ENCODE measurements at places on chromosomes 5 and 9.

DNA sequence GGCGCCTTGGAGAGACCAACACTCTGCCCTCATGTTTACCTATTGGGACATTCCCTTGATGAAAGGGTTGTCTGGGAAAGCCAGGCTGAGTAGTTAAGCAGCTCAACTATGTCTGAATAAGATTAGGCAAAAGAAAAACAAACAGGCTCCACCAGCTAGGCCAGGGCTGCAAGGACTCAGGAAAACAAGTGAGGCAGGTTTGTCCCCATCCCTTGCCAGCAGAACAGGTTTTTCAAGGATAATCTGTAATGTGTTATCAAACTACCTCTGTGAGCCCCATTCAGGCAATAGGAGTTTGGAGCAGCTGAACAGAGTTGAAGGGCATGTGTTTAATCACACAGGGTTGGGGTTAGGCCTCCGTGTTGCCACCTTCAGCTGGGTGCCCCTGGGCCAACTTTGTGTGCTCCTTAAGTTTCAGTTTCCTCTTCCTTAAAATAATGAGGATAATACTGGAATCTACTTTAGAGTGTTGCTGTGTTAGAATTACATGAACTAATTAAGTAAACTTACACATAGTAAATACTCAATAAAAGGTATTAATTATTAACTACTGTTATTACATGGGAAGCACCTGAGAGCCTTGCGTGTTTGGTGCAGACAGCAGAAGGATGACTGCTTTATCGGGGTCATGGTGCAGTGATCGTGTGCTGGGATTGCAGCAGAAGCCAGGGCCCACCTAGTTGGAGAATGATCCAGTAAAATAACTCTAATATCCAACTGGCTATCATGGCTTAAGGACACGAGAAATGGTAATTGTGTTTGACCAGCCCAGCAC, 72.1 kb upstream of the ATP10B start:
- no peak for DNase-seq

GRCh38 chr5:14310901-14311300, 167.8 kb downstream of the TRIO start:
- no peak for DNase-seq

- no peak for DNase-seq
Observed at GRCh38 chr9:137771580-137771979, 106.0 kb upstream of the CACNA1B start.

DNA sequence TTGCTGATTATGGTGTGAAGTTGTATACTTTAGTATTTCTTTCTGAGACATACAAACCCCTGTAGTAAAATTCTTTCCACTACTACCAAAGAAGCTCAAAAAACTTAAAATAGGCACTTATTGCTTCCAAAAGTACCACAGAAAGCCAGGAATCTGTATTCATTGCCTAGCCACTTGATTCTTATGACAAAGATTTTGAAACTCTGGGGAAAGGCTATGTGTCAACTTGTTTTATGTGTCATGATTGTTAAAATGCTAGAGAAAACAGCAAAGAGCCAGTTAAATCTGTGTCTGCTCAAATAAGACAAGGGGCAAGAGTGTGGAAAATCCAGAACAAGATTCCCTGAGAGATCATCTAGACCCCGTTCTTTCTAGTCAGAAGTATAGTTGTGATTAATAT, 6.0 kb downstream of the KIF2A start:
- no peak for DNase-seq

DNA sequence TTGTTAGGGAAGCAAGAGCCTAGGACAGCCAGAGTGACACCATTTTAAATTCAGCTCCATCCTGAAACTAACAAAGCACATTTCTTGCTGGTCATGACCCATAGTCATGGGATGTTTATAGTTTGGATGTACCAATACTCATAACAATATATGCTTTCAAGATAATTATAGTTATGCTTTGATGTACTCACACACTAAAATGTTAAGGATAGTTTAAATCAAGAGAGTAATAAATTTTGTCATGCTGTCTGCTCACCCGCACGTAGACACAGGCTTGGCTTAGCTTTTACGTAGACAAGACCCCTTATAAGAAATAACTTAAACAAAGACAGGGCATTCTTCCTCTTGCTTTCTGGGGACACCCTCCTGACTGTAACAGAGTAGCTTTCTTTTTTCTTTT, 8.9 kb upstream of the STXBP1 start:
- no peak for DNase-seq

GRCh38 chr9:107481035-107481434, 8.5 kb downstream of the KLF4 start:
- no peak for DNase-seq

DNA sequence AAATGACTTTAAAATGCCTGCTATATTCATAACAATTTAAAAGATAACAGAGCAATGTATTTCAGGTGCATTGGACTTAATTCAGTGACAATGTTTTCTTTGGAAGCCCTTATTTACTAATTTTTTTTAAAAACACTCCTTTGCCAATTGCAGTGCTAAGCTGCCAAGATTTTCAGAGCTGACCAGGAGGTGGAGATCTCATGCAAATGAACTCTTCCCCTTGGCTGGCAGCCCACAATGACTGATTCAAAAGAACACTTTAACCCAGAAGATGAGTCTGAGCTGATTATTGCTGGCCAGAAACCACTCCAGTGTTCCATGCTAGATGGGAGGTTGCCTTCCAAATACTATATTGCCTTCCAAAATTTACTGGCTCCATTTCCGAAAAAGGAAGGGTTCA, 128.3 kb upstream of the CCNH start:
- no peak for DNase-seq

- no peak for DNase-seq
Observed at GRCh38 chr9:97895695-97896332, 26.5 kb downstream of the TRMO start.

- no peak for DNase-seq
Observed at GRCh38 chr9:31168161-31168560, 1216.3 kb upstream of the ACO1 start.

GRCh38 chr9:28365728-28366127, 792.4 kb upstream of the C9orf72 start:
- no peak for DNase-seq

DNA sequence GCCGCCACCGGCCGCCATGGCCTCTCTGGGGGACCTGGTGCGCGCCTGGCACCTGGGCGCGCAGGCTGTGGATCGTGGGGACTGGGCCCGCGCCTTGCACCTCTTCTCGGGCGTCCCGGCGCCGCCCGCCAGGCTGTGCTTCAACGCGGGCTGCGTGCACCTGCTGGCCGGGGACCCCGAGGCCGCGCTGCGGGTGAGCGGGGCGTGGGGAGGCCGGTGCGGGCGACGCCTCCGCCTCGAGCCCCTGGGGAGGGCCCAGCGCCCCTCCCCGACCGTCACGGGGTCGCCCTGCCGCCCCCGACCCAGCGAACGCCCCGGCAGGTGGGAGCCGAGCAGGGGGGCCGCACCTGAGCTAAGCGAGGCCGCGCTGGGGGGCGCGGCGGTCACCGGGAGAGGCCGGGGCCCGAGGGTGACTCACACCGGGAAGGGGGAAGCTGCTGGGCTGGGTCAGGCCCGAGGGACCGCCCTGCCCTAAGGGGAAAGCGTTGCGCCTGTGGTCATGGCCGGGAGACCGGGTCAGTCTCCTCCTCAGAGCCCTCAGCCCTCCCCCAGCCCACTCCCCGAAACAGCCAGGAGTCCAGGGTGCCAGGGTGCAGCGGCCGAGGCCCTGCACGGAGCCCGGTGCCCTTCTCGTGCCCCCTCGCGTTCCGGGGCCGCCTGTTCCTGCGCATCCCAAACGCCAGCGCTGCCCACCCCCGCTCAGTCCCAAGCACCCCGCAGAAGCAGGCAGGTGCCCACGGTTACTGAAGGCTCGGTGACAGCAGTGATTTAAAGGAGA, 510 bp downstream of the NOXA1 start:
- no peak for DNase-seq

GRCh38 chr9:90007516-90008440, 403.0 kb downstream of the GADD45G start:
- no peak for DNase-seq

DNA sequence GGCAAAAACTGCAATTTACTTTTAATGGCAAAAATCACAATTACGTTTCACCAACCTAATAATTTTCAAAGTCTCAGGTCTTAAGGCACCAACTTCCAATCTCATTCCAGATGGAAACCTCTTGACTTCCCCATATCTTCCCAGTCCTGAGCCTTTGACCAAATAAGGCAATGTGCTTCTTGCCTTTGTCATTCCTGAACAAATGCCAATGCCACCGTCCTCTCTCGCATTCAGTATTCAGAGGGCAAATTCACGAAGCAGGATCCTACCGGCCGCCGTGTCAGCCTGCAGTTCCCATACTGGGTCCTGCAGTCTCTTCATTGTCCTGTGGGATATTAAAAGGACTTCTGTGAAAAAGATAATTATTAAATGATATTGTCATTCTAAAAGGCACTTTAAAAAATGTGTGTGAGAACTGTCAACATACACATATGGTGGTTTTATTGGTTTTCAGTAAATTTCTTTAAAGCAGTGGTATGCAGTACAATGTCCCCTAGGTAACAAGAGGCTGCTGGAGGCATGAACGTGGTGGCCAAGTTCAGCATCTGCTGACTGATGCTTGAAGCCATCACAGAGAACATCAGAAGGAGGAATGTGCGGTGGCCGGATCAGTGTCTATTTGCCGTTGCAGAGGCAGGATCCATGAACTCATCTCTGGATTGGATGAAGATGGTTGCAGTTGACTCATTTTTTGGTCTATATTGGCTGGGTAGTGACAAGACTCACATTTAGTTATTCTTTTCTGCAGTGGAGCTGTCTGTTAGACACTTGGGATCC, 101.4 kb upstream of the IRX4 start:
- DNase-seq = no peak

DNA sequence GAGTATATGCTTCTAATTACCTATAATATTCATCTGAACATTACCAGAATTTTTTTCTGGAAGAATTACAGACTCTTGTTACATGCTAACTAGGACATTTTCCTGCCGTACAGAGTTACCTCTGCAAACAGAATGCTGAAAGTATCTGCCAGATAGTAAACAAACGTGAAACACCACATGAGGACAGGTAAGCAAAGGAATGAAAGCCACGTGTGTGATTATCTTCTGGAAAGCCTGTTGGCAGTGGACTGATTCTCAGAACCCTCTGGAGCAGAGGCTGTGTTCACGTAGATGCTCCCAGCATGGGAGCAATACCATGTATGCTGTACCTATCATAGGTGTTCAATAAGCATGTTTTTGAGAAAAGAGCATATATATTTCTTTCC, 472.6 kb downstream of the ENC1 start:
- no peak for DNase-seq

GRCh38 chr5:173792781-173793547, 95.2 kb upstream of the CPEB4 start:
- DNase-seq = no peak

GRCh38 chr9:137000177-137000930, 4.0 kb upstream of the CLIC3 start:
- DNase-seq = no peak

DNA sequence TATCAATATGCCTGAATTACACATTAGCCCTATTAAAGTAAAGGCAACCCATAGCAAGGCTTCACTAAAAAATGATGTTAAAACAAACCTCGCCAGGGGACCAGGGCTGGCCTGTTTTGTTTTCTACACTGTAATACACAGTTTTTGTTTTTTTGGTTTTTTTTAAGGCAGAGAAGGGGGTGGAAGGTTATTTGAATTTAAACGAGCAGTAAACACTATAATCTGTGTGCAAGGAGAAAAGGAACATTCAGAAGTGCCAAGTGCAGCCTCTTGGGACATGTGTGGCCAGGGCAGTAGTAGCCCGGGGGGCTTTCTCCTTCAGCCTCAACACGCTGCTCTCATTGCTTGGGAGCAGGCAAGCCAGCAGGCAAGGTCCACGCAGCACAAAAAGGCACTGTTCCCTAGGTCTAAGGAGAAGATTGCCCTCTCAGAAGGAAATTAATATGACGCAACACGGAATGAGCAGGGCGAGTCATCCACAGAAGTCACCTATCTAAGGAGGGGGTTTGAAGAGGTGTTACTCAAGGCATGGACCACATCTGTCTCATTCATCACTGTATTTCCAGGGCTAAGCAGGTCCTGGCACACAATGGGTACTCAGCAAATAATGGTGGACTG, 16.2 kb downstream of the SIL1 start:
- no peak for DNase-seq

GRCh38 chr9:131732636-131733289, 7.1 kb downstream of the RAPGEF1 start:
- no peak for DNase-seq

- DNase-seq = no peak
Observed at GRCh38 chr5:159403906-159404681, 73.8 kb upstream of the IL12B start.

GRCh38 chr5:149801307-149801990, 71.3 kb downstream of the PPARGC1B start:
- no peak for DNase-seq

DNA sequence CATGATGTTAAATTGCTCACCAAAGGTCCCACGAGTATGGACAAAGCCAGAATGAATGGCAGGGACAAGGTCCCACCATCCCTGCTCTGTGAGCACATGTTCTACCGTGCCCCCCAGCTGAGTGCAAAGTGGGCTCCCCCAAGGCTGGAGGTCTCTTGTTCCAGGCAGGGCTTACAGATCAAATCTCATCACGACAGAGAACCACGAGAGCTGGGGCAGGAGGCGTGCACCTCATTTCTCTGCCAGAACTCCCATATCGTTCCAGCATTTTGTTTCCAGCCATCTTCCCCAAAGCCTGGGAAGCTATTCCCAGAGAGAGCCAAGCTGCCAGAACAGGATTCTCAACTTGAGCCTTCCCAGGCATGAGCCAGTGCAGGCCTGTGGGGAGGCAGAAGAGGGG, 108.5 kb downstream of the ZNF354C start:
- no peak for DNase-seq

DNA sequence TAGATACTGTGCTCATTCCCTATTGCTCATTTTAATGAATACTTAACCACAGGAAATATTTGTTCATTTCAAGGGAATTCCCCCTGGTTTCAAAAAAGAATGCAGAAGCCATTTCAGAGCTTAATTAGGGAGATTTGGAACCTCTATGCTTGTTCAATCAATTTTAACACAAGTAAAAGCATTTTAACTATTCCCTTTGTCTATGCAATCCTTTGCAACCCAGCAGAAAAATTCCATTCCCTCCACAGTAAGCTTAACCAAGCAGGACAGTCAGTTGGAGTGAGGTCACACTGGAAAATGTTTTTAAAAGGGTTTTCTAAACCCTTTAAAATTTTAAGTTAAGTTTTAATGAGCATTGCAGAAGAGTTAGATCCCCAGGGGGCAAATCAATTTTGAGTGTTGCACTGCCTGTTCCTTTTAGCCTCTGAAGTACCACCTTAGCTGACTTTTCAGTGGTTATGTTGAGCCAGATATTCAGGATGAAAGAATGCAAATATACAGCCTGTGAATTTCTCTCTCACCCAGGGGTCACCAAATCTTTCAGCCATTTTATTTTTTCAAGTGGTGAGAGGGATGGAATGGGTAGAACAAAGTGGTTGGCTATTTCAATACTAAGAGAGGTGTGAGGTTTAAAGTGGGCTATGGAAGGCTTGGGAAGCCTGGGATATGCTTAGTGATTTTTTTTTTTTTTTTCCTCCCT, 356.2 kb upstream of the NUDT12 start:
- DNase-seq = no peak

DNA sequence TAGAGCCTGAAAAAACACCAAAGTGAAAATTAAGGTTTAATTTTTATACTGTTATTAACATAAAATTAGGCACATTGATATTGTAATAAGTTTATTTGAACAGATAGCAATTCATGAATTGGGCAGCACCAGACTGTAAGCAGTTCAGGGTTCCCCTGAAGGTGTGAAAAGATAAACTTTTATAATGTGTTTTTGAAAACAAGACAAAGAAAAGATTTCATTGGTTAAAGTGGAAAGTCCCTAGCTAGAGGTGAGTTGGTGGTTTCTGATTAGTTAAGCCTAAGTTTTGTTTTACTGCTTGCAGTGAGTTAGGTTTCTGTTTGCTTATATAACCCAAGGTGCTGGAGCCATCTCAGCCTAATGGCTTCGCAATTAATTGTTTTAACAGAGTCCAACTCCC, 96.5 kb upstream of the RPS23 start:
- DNase-seq = no peak
